ENCODE measurements at places on chromosomes 3 and 15.
A peak's percentile ranks its signal among the peaks of the same experiment; 100 is the strongest.

- no peak for DNase-seq
Measured at GRCh38 chr3:62582495-62583172, 209.3 kb upstream of the FEZF2 start.

DNA sequence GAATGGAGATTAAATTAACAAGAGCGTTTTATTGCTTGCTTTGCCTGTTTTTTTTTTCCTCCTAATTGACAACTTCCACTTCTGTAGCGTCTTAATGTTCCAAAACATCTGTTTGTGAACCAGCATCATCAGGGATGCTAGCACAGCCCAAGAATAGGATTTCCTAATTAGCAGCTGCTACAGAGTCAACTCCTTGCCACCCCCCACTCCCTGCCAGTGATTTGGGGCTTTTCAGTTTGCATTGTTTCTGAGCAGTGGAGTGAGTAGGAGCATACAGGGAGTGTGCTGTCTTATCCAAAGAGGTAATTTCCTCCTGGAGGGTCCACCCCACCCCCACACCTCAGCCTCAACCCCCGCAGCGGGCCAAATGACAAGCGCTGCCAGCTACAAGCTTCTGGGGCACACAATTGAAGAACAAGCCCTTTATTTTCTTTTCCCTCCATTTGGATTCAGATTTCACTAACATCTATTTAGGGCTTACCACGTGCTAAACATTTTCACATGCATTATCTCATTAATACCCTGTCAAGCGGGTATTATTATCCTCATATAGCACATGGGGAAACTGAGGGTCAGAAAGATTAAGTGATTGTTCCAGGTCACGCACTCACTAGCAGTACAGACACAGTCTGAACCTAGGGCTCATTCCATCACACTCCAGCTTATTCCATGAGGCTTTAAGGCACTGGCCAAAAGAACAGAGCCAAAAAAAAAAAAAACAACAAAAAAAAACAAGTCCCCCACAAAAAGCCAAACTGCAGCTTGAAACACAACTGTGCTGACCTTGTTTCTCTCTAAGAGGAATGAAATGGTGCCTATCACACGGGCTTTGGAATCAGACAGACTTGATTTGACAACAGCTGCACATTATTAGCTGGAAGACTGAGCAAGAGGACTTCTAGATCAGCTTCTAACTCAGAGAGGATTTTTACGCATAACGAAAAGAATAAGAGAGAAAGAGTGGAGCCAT lies 16.4 kb downstream of the HEG1 start:
- no peak for DNase-seq

DNA sequence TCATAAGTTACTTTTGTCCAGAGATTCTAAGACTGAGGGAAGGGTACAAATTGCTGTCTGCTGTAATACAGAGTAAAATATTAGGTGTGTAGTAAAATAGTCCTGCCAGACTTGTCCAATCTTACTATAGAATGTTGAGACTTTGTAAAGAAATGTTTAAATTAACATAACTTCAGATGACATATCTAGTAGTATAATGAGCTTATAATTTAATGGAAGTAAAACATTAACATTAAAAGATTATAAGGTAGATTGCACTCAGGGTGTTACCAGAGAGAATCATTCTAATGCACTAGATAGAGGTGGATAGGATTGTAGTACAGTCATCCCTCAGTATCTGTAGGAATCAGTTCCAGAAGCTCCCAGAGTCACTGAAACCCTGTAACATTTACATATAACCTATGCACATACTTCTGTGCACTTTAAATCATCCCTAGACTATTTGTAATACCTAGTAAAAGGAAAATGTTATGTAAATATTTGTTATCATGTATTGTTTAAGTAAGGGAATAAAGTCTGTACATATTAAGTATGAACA lies 130.8 kb downstream of the LMLN start:
- no peak for DNase-seq

DNA sequence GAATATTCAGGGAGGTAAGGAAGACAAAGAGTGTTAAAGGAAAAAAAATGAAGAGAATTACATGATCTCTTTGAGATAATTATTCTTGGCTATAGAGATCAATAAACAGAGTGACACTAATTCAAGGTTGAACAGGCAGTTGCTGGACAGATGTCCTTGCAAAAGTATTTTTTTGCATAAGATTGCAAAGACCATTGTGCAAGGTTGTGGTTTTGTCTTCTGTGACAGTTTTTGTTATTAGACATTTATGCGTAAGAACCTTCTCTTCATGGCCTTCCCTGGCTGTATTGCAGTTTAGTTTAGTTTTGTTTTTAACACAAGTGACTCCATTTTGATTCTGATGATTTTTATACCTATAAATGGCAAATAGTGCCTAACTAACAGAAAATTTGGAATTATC lies 682.8 kb upstream of the ARPP21 start:
- DNase-seq, result no peak

DNA sequence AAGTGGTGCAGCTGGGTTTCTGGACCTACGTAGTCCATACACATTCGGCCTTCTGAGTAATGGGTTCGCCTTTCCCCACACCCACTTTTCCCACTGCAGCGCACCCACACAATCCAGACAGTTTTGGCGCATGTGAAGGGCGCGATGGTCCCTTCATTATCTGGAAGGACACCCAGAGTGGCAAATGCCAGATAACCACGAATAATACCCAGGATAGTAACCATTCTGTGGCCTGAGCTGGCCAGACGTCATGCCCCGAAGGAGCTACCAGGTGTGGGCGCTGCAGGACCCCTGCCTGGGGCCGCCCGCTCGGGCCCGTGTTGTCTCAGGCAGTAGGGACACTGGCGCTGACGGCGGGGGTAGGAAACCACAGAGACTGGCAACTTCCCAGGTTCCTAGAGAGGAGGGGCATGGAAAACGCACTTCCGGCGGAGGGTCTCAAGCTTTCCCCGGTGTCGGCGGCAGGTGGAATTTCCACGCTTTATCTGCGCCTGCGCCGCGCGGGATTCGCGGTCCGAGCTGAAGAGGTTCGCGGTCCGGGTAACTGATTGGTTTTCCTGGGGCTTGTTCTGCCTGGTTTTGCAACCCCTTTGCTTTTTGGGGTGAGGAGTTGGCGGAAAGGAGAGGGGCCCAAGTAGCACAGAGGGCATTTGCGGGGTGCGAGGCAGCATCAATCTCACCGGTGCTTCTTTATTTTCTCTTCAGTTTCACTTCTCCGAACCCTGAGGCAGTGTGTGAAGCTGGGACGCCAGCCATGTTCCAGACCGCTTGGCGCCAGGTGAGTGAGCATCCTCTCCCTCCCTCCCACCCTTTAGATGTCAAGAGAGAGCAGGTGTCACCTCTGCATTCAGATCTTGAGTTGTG lies at the start of gene ZNF620:
ZNF620 (plus strand) TSS at position 441 of the 864 bp plus-strand sequence; CDS start at position 755, 314 bp downstream.
- peak; percentile 42 for DNase-seq

GRCh38 chr3:194386066-194386465 lies 13.0 kb downstream of the GP5 start:
- DNase-seq, result no peak

- no peak for DNase-seq
Measured at GRCh38 chr3:71202848-71203533, 380.5 kb downstream of the FOXP1 start.

DNA sequence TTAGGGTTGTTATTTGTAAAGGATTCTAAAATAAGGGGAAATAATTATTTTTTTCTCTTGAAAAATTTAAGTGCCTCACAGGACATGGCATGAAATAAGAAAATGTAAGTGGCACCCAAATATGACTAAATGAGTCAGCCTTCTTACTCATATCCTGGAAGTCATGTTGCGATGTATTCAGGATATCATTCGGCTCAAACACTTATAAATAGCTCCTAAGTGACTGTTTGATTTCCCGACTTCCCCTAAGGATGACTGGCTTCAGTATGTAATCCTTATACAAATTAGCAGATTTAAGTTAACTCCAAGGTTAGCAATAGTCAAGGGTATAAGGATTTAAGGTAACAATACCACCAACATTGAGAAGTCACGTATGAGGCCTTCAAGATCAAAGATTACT lies 57.3 kb upstream of the OSTN start:
- no peak for DNase-seq

GRCh38 chr3:59290358-59290757 lies 240.5 kb upstream of the CFAP20DC start:
- no peak for DNase-seq

- DNase-seq, result no peak
Measured at GRCh38 chr3:187281191-187281714, 10.3 kb downstream of the MASP1 start.

DNA sequence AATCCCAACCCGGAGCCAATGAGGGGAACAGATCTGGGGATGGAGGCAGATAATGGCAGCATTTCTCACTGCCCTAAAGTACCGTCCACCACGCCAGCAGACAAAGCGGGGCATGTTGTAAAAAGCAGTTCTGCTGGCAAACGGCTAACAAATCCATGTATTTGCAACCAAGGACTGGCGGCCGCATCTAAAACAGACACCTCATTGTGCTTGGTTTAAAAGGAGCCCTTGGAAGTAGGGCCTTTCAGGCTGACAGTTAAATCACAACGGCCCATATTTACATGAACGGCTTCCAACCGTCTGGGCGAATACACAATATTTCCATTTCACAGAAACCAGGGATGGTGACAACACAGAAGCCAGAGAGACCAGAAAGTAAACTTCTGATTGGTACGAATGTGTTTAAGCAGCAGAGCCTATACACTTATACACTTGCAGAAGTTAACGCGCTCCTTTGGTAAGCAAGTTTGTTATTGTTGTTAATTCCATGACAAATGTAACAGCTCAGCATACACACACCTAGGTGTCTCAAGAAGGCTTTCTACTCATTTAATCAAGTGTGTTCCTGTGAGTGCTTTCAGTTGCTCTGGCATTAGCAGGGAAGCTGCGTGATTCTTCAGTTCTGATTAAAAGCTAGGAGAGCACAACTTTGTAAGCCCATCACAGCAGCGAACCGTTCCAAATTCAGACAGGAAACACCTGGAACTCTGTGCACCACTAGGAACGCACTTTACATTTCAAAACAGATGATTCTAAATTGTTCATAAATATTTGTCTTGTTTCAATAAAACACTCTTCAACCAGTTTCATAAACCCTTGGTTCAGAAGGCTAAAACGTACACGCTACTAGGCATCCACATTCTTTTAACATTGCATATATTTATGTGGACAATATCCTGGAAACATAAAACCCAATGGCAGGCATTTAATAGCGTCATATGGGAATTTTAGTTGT lies 112.9 kb downstream of the PDZRN3 start:
- DNase-seq, result no peak

GRCh38 chr15:38085114-38085513 lies 150.7 kb downstream of the TMCO5A start:
- DNase-seq, result no peak

GRCh38 chr3:179452176-179452564 lies 900 bp upstream of the GNB4 start:
- DNase-seq, result no peak
